ENCODE measurements at places on chromosomes 3 and 15.

- no peak for DNase-seq
Measured at GRCh38 chr3:19994796-19995195, 17.3 kb downstream of the PP2D1 start.

- DNase-seq = no peak
Measured at GRCh38 chr3:9534429-9534828, 19.2 kb downstream of the LHFPL4 start.

GRCh38 chr3:28973609-28974008 is 307.3 kb upstream of the RBMS3 start:
- no peak for DNase-seq

DNA sequence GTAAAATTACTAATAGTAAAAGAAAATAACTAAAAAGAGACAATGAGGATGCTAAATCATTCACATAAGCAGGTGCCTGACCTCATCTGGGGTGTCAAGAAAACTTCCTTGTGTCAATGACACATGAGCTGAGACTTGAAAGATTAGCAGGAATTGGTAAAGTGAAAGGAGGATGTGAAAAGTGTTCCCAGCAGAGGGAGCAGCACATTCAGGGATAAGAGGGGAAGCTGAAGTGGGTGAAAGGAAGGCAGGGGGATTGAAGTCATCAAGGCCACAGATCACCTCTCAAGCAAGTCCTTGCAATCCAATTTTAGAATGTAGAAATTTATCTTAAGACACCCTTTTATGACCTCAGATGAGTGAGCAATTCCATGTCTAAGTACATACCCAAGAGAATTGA is 60.2 kb upstream of the ACP3 start:
- peak; percentile 24 for DNase-seq

GRCh38 chr3:43727930-43728329 is 37.2 kb downstream of the ABHD5 start:
- DNase-seq = no peak

- peak; percentile 20 for DNase-seq
Measured at GRCh38 chr3:142888481-142889211, at the start of gene PCOLCE2. Gene PCOLCE2 (minus strand): TSS chr3:142889083. CDS start chr3:142888896, 187 bp downstream.

GRCh38 chr3:156170571-156170970 is 50.2 kb downstream of the KCNAB1 start:
- DNase-seq = no peak

DNA sequence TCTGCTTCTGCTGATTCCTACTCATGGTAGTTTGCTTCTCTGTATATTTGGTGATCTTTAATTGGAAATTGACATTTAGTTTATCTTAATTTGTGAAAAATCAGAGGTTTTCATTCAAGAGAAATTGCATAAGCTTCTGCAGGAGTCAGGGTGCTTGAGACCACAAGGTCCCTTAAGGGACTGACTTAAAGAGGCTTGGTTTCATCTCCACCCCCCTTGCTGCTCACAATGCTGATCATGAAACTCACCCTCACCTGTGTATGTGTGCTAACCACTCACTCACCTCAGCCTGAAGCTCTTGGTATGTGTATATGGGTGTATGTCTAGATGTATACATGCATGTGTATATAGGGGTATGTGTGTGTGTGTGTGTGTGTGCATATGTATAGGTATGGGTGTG is 11.4 kb downstream of the PGPEP1L start:
- DNase-seq = no peak

All from bone marrow (tissue), 2 donors.